NCI-H82 (cell line): ENCODE measurements at places on chromosomes 6 and 20.

DNA sequence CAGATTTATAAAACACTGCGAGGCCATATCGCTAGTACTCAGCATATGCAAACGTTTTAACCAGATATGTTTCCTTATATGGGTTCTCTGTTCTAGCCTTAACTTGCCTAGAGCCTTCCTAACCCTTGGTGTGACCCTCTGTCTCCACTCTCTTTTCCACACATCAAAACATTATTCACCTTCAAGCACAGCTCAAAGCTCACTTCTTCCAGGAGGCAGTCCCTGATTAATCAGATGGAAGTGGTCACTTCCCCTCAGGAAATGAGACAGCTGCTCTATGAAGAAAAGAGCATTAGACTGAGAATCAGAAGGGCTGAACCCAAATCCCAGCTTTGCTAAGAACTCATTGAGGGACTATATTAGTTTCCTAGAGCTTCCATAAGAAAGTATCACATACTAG, 39.8 kb upstream of the SLC17A4 start:
- peak; percentile 82 for DNase-seq

DNA sequence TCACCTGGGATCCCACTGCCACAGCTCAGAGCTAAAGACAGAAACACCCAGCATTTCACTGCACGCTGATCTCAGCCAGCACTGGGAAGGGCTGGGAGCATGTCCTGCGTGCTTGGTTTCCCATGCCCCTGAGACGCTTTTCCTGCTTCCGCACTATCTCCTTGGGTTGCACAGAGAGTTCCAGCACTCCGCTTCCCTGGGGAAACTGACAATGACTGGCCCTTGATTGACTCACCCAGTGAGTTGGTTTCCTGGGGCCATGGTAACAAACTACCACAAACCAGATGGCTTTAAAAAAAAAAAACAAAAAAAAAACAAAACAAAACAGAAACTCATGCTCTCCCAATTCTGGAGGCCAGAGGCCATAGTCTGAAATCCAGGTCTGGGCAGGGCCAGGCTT, 14.8 kb upstream of the MAS1L start:
- DNase-seq = no peak

- no peak for DNase-seq
Measured at GRCh38 chr6:10624836-10625235, 69.6 kb downstream of the C6orf52 start.

DNA sequence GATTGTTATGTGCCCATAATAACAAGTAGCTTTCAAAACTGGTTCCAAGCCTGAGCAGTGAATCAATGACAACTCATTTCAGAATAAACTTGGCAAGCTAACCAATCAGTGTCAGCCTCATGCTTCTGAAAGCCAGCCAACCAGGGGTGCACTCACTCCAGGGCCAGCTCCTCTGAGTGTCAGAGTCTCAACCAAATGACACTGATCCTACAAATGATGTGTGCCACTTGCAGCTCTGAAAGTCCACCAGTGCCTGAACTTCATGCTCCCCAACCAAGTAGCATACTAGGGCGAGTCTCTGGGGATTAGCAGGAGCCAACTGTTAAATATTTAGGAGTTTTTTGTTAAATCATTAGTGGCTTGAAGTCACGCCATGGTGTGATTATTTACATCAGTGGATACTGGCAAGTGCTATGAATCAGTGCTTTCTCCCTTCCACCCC, 4.5 kb downstream of the IYD start:
- no peak for DNase-seq

DNA sequence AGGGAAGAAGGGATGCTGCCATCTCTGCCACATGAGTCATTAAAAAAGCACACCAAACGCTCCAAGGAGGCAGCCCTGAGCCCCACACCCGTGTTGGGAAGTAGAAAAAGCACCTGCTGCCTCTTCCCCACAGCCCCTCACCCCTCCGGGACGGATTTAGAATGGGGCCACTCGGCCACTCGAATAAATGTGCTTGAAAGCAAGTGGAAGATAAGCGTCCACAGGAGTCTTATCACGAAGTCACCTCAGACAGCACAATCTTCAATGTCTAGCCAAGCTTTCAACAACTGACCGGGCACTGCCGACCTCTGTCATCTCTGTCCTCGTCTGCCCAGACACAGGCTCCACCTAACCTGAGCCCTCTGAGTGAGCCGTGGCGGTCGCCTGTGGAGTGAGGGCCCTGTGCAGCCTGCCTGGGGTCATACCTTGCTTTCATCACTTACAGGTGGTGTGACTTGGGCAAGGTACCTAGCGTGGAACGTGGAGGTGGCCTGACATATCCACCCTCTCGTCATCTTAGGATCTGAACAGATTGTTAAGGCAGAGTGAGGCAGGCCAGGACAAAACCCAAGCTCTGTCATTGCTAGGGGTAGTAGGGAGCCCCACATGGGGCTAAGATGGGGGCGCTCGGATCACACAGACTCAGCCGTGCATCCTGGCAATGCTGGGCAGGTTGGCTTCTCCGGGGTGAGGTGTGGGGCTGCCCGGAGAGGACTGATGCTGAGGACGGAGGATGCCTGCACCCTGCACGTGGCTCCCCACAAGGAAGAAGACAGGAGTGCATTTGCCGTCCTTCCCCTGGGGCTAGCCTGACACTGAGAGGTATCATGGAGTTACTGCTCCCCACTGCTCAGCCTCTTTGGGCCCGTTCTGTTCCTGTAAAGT, 34.8 kb downstream of the PSMG4 start:
- DNase-seq = no peak

GRCh38 chr20:20079102-20079784, 26.9 kb downstream of the CFAP61 start:
- DNase-seq = no peak

DNA sequence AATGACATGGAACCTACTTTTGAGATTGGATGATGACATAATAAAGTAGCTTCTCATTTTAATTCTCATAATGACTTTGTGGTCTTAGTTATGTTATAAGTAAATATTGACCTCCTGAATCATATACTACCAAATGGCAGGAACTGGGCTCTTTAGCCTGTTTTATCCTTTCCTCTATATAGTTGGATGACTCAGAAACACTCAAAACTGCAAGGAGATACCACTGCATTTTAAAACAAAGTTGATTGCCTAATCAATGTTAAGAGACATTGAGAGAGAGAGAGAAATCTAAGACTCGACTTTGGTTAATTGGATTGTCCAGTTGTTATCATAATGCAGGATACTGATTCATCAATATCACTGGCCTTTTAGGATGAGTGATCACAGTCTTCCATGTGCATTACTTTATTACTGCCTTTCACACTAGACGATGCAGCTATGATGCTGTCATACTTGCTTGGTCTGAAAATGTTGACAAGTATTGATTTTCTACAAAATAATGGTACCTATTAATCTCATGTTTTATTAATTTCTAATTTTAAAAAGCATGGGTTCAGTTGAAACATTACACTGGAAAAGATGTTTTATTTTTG, 320.0 kb downstream of the NKAIN2 start:
- no peak for DNase-seq
